ENCODE measurements at places on chromosomes 6 and 20.

GRCh38 chr6:169824848-169825557 is 73.6 kb downstream of the ERMARD start:
- DNase-seq: no peak

- DNase-seq: no peak
Measured at GRCh38 chr6:11950109-11950508, 62.0 kb upstream of the HIVEP1 start.

GRCh38 chr6:110537208-110538123 is 61.1 kb upstream of the SLC22A16 start:
- no peak for DNase-seq

DNA sequence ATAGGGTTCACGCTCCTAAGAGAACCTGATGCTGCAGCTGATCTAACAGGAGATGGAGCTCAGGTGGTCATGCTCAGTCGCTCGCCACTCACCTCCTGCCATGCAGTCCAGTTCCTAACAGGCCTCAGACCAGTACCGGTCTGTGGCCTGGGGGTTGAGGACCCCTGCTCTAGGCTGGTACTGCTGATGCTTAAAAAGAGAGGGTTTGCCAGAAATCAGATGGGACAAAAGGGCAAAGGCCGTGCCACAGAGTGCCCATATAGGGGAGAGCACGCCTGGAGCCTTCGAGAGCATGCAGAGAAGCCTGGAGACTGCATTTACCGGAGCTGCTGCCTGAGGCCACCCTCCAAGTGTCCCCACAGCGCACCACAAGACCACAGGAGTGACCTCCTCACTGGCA is 75.5 kb downstream of the PTPN1 start:
- no peak for DNase-seq

- no peak for DNase-seq
Measured at GRCh38 chr6:41649596-41649995, 11.3 kb downstream of the MDFI start.

GRCh38 chr6:13527671-13528056 is 40.3 kb upstream of the GFOD1 start:
- DNase-seq: no peak

GRCh38 chr6:27605401-27606342 is 132.8 kb upstream of the ZNF184 start:
- no peak for DNase-seq

DNA sequence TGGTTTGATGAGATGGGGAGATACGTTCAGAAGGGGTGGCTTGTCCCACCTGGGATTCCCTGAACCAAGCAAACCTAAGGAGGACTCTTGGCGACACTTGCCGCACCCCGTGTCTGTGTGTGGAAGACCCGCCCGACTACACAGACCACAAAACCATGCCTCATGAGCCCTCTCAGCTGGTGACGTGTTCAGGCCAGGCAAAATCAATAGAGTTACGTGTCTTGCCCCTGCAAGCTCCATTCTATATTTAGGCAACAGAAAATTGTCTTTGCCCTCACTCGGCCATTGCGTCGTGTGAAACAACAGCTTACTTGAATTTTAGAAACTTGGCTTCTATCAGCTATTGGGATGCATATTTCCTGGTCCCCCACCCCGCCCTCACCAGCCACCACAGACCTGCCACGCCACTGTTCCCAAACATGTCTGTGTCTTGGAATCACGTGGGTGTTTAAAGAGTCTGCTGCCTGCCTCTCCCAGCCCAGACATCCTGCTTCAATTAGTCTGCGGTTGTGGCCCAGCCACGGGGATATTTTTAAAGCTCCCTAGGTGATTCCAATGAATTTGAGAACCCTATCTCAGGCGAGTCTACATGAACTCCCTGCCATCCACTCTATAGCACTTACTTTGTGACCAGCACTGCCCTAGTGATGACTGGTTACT is 279.2 kb upstream of the EXOC2 start:
- no peak for DNase-seq

GRCh38 chr6:13624871-13625288 is 9.7 kb downstream of the NOL7 start:
- DNase-seq: no peak

- DNase-seq: no peak
Measured at GRCh38 chr6:17250237-17250636, 30.9 kb upstream of the RBM24 start.

GRCh38 chr20:62337558-62338293 is 29.4 kb downstream of the LAMA5 start:
- no peak for DNase-seq

Data from nucleus accumbens (tissue), 56 donors.